ENCODE measurements at places on chromosomes 2 and 18.

GRCh38 chr2:152033011-152033925 lies 65.6 kb downstream of the CACNB4 start:
- H3K4me1 ChIP-seq, result no peaks in the 10 kb centered on the region
- no peaks in the 10 kb centered on the region for H3K36me3 ChIP-seq
- DNase-seq, result no peak
- H3K27ac ChIP-seq, result no peak overlapping the region
- H3K27me3 ChIP-seq, result peaks cover 7% of the 10 kb centered on the region
- no peak overlapping the region for H3K4me3 ChIP-seq

GRCh38 chr2:241224018-241224850 lies 35.8 kb downstream of the ANO7 start:
- peaks cover 26% of the 10 kb centered on the region for H3K4me1 ChIP-seq
- H3K27me3 ChIP-seq, result no peaks in the 10 kb centered on the region
- peaks cover 37% of the 10 kb centered on the region for H3K36me3 ChIP-seq
- H3K27ac ChIP-seq, result peak overlapping the region; percentile 60
- peak; percentile 46 for DNase-seq

GRCh38 chr2:75324861-75325284 lies 125.6 kb upstream of the TACR1 start:
- no peaks in the 10 kb centered on the region for H3K36me3 ChIP-seq
- no peak for DNase-seq

- no peak overlapping the region for H3K4me3 ChIP-seq
- H3K36me3 ChIP-seq, result no peaks in the 10 kb centered on the region
- no peaks in the 10 kb centered on the region for H3K4me1 ChIP-seq
Observed at GRCh38 chr2:148814143-148814859, 60.7 kb upstream of the KIF5C start.

GRCh38 chr2:202278036-202278760 lies 12.6 kb downstream of the NOP58 start:
- no peak for DNase-seq
- H3K36me3 ChIP-seq, result peaks cover 51% of the 10 kb centered on the region
- no peak overlapping the region for H3K4me3 ChIP-seq
- H3K4me1 ChIP-seq, result no peaks in the 10 kb centered on the region
- no peaks in the 10 kb centered on the region for H3K27me3 ChIP-seq
- H3K27ac ChIP-seq, result no peak overlapping the region

GRCh38 chr18:61034580-61034979 lies 298.6 kb upstream of the CDH20 start:
- DNase-seq, result no peak
- no peak overlapping the region for H3K4me3 ChIP-seq
- no peak overlapping the region for H3K27ac ChIP-seq

DNA sequence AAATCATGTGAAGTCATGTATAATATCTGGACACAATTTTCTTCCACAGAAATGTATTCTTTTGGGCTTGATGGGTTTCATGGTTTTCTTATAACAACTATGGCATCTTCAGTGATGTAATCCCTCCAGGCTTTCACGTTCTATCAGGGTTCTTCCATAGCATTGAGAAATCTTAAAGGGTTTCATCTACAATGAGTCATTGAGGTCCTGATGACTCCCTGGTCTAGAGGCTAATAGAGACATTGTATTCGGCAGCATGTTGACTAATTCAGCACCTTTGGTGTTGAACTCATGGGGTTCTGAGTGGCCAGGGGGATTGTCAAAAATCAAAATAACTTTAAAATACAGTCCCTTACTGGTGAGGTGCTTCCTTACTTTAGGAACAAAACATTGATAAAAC lies 614.0 kb upstream of the CRIM1 start:
- no peaks in the 10 kb centered on the region for H3K36me3 ChIP-seq
- H3K27me3 ChIP-seq, result no peaks in the 10 kb centered on the region
- H3K27ac ChIP-seq, result no peak overlapping the region
- H3K4me3 ChIP-seq, result no peak overlapping the region
- no peaks in the 10 kb centered on the region for H3K4me1 ChIP-seq
- peak; percentile 0 for DNase-seq

DNA sequence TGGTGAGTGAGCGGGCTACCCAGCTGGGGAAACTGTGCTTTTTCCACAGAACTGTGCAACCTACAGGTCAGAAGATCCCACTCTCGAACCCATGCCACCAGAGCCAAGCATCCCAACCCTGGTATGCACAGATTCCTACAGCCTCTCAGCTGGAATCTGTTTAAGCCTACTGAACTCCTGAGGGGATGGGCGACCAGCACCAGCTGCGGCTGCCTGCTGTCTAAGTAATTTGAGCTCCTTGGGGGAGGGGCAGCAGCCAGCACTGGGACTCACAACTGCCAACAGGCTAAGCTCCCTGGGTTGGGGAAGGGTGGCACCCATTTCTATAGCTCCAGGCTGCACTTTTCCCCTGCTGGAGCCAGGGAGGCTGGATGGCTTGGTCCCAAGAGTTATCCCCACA lies 11.8 kb downstream of the CYP27C1 start:
- H3K4me1 ChIP-seq, result no peaks in the 10 kb centered on the region
- peaks cover 3% of the 10 kb centered on the region for H3K27me3 ChIP-seq
- no peak overlapping the region for H3K27ac ChIP-seq
- no peak for DNase-seq

DNA sequence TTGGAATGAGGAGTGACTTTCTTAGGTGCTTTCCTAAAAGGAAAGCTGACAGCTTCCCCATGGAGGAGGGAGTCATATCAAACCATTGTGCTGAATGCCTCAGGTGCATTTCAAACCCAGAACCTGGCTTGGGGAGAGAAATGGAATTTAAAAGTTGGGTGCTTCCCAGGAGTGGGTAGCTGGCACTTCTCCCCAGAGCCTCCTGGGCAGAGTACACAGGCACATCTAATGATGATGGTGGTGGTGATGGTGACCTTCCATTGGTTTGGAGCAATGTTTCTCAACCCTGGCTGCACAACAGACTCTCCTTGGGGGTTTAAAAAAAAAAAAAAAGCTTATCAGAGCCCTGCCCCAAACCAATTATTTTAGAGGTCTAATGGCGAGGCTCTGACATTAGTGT lies 8.3 kb downstream of the FOSL2 start:
- H3K27me3 ChIP-seq, result no peaks in the 10 kb centered on the region
- no peak for DNase-seq
- peaks cover 69% of the 10 kb centered on the region for H3K36me3 ChIP-seq
- H3K4me3 ChIP-seq, result no peak overlapping the region
- H3K4me1 ChIP-seq, result peaks cover 46% of the 10 kb centered on the region

GRCh38 chr2:126599062-126599461 lies 56.9 kb upstream of the GYPC start:
- no peaks in the 10 kb centered on the region for H3K27me3 ChIP-seq
- DNase-seq, result no peak
- H3K4me3 ChIP-seq, result no peak overlapping the region
- H3K36me3 ChIP-seq, result no peaks in the 10 kb centered on the region

DNA sequence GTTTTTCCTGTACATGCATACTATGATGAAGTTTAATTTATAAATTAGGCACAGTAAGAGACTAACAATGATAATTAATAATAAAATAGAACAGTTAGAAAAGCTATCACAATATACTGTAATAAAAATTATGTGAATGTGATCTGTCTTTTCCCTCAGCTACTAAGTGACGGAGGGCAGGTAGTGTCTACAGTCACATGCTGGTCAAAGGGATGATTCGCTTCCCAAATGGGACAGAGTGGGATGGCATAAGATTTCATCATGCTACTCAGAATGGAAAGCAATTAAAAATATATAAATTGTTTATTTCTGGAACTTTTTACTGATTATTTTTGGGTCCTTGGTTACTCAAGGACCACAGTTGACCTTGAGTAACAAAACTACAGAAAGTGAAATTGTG lies 71.5 kb downstream of the DAW1 start:
- H3K36me3 ChIP-seq, result no peaks in the 10 kb centered on the region
- DNase-seq, result no peak
- H3K4me1 ChIP-seq, result no peaks in the 10 kb centered on the region
- no peaks in the 10 kb centered on the region for H3K27me3 ChIP-seq
